Right renal pelvis (tissue), 4 donors: ENCODE measurements at places on chromosomes 11 and 22. TPM values are rescaled to one million over a fixed set of nuclear protein-coding genes. Genes with fewer than 3 reads are reported as not detected.
A peak's percentile ranks its signal among the peaks of the same experiment; 100 is the strongest.

OR2D3 gene
- polyA plus RNA-seq, result not detected

OR5L1 gene
- polyA plus RNA-seq, result not detected

MFNG gene
- 10.4 TPM for polyA plus RNA-seq

P2RX6 gene
- polyA plus RNA-seq, result 1.3 TPM

TEX12 gene
- polyA plus RNA-seq, result not detected

MAPK12 gene
- polyA plus RNA-seq, result 12.1 TPM

TSKU gene
- polyA plus RNA-seq, result 27.5 TPM

CD3D gene
- 0.44 TPM for polyA plus RNA-seq

TMEM134 gene
- 46.3 TPM for polyA plus RNA-seq

OR52I1 gene
- polyA plus RNA-seq, result not detected

DNA sequence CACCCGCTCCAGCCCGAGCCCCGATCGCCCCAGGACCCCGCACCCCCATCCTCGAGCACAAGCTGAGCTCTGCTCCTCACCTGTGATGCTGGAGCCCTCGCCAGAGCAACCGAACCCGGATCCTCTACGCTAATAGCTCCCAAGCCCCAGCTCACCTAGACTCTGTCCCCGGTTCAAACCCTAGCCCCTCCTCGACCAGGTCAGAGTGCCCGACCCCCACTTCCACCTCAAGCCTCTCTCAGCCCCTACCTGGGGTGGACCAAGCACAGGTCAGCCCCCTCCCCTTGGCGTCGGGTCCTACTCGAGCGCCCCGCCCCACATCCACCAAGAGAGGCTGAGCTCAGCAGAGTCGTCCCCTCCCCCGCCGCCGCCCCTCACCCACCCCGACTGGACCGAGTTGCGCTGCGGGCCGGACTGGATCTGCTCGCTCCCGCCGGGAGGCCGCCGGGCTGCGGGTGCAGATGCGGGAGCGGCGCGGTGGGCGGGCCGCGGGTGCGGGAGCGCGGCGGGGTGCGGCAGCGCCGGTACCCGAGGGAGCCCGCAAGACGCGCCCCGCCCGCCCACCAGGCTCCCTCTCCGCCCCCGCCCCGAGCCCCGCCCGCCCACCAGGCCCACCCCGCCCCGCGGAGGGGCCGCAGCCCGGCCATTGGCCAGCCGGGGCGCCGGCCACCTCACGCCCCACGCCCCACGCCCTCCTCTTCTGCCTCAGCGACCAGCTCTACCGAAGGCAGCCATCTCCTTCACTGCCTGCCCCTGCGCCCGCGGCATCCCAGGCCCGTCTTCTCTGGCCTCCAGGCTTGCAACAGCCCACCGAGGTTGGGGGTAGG is 577 bp upstream of the DKK3 start:
- peak; percentile 40 for DNase-seq

GRCh38 chr11:4551346-4551979 is 6.5 kb downstream of the OR52M1 start:
- DNase-seq, result no peak

DNA sequence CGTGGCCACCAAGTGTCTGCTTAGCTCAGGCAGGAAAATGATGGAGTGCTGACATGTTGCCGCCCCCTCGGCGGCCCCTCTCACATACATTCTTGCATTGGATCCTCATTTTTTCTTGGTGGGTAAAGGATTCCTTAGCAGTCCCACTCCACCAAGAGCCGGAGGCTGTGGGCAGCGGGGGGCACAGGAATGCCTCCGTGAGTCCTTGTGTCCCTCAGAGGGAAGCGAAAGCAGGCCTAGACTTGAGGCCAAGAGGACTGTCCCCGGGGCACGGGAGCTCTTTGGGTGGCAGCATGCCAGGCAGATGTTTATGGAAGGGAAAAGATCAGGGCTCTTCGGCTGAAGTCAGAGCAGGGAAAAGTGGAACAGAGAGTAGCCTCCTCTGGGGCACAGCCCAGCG is 21.6 kb downstream of the LRFN4 start:
- no peak for DNase-seq

DNA sequence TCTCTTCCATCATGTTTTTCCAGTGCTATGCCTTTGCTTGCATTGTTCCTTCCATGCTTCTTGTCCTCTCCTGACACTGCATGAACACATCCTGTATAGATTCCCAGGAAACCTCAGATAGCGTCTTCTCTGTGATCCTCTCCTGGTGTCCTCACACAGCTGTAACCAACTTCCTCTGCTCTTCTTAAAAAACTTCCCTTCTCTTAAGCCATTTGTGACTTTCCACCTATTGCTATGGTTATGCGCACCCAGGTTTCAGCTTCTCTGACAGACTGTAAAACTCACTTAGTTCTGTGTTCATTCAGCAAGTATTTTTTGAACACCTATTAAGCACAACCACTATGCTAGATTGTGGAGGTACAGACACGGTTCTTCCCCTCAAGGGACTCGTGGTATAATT is 5.1 kb upstream of the APLP2 start:
- DNase-seq, result no peak

- DNase-seq, result no peak
Measured at GRCh38 chr11:74370123-74370522, 28.1 kb downstream of the PGM2L1 start.

- no peak for DNase-seq
Measured at GRCh38 chr11:45565446-45565988, 99.9 kb downstream of the CHST1 start.

DNA sequence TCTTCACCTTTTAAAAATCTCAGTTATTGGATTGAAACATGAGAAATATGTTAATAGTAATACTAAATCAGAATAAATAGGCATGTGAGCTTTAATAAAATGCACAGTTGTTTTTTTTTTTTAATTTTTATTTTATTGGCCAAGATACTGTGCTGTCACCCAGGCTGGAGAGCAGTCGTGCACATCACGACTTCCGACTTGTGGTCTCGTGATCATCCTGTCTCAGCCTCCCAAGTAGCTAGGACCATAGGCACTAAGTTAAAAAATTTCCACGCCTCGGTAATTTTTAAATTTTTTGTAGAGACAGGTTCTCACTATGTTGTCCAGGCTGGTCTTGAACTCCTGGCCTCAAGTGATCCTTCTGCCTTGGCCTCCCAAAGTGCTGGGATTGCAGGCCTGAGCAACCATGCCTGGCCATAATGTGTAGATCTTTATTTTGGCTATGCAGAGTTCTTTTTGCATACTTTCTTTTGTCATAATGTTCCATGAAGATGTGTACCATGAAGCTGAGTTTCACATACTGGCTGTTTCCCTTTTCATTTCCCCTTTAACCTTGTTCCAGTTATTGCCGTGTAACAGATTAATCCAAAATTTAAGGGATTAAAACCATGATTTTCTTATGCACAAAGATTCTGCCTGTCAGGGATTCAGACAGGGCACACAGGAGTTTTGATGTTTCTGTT is 16.0 kb downstream of the CAPRIN1 start:
- DNase-seq, result no peak

DNA sequence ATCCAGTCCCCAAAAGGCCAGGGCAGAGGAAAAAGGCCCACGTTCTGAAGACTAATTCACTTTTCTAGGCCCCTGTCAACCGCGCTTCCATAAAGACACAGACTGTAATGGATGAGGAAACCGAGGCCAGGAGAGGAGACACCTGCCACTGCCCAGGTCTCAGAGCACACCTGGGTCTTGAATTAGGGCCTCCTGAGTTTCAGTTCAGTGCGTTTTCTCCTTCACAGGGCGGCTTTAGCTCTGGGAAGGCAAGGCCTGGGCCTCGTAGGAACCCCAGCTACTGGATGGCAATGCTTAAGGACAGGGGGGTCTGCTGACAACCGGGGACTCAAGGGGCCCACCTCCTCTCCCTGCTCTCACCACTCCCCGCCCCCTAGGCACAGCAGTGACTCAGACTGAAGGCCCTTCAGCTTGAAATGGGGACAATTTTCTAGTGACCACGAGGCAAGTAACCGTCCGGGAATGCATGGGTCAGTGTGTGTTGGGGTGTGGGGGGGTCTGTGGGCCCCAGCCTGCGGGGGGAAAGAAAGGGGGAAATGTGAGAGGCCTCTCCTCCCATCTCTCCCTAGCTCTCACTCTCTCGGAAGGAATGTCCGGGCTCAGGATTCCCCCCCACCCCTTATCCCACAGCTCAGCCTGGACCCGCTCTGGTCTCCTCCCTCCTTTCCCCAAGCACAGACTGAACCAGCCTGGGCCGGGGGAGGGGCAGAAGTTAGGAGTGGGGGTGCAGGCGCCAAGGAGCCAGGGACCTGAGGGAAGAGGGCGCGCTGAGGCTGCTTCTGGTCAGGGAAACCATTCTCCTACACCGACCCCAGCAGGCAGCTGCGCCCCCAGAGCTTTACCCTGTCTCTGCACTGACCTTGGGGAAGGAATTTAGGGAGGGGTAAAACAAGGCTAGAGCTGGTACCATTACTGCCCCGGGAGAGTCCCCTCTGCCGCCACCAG is 17.2 kb downstream of the CREB3L1 start:
- no peak for DNase-seq

- peak; percentile 54 for DNase-seq
Measured at GRCh38 chr11:62508336-62509058, 38.1 kb downstream of the AHNAK start.

- DNase-seq, result no peak
Measured at GRCh38 chr11:118213201-118213600, 11.6 kb downstream of the JAML start.

DNA sequence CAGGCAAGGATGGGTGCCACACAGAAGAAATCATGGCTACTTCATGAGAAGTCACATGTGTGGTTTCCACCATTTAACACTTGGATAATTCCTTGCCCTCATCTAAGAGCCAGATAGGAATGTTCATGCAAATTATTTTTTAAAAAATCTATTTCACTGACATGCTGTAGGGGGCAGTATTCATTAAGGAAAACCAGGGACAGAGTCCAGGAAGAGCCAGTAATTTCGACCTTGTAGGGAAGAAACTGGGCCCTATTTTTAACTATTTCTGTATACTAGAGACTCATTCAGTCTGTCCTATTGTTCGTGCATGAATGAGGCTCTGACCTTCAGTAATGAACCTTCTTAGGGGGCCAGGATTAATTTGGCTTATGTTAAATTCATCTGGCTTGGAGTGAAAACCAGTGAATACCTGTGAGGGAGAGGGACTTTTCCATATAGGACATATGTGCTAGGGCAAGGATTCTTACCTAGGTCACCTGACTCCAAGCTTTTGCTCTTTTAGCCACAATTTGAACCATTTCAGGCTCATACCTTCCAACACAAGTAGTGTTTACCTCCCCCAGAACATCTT is 192.7 kb downstream of the NAV2 start:
- no peak for DNase-seq

- DNase-seq, result no peak
Measured at GRCh38 chr11:38865922-38866321, 2267.9 kb upstream of the RAG2 start.

GRCh38 chr11:63680834-63681320 is 423 bp upstream of the RTN3 start:
- no peak for DNase-seq

DNA sequence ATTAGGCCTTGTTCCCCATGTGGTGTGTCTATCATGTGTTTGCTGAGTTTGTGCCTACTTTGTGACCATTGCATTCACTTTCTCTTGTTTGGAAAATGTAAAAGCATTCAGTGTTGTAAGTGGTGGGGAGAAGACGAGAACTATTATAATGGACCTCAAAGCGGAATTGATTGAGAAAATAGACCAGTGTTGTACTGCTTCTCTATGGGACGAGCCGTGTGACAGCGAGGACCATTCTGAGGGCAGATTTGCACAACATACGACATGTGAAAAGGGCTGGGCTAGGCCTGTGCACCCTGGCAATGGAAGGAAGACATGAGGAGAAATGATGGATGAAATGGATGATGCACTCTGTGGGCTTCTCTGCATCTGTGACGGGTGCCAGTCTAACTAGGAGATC is 233.5 kb downstream of the DSCAML1 start:
- no peak for DNase-seq

- no peak for DNase-seq
Measured at GRCh38 chr22:39360674-39361413, 11.1 kb downstream of the SYNGR1 start.

DNA sequence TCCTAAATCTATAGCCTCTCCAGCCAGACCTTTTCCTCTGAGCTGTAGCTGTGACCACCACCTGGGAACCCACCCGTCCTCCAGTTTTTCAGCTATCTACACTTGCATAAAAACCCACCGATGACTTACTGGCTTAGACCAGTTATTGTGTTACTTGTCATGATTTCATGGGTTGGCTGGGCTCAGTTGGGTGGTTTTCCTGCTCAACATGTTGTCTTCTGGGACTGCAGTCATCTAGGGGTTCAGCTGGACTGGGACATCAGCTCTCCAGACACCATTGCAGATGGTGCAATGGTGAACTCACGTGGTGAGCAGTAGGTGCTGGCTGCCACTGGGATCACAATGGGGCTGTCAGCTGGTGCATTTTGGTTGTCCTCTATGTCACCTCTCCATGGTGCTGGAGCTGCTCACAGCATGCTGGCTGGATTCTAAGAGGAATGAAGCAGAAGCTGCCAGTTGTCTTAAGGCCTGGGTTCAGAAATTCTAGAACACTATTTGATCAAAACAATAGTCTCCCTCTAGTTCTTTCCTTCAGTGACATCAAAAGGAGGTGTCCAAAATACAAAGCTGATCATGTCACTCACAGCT is 1.3 kb upstream of the SYT13 start:
- DNase-seq, result no peak

GRCh38 chr22:40178417-40179409 is 988 bp downstream of the TNRC6B start:
- peak; percentile 45 for DNase-seq

GRCh38 chr22:39773976-39774539 is 119.5 kb downstream of the ENTHD1 start:
- DNase-seq, result no peak

DNA sequence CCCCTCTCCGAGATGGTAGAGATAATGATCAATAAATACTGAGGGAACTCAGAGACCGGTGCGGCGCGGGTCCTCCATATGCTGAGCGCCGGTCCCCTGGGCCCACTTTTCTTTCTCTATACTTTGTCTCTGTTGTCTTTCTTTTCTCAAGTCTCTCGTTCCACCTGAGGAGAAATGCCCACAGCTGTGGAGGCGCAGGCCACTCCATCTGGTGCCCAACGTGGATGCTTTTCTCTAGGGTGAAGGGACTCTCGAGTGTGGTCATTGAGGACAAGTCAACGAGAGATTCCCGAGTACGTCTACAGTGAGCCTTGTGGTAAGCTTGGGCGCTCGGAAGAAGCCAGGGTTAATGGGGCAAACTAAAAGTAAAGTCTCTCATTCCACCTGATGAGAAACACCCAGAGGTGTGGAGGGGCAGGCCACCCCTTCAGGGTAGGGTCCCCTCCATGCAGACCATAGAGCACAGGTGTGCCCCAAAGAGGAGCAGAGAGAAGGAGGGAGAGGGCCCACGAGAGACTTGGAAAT is 43.2 kb downstream of the IGLL1 start:
- no peak for DNase-seq

GRCh38 chr11:82683029-82683428 is 50.6 kb downstream of the FAM181B start:
- DNase-seq, result no peak
